ENCODE measurements at places on chromosomes 4 and X.

DNA sequence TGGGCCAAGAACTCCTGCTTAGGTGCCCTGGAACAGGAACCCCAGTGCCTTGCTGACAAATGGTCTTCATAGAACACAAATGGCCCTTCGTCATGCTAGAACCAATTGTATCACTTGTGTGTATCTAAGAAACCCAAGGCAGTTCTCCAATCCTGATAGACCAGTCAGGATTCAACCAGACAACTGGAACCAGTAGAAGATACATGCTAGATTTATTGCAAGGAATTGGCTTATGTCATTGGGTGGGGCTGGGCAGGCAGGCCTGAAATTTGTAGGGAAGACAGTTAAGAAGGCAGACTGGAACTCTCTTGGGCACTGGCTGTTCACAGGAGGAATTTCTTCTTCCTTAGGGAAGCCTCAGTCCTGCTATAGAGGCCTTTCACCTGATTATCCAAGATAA is 17.0 kb upstream of the TBL1X start:
- no peak for DNase-seq

GRCh38 chr4:123889507-123889906 is 492.9 kb downstream of the SPRY1 start:
- DNase-seq = no peak

GRCh38 chr4:54902976-54903375 is 222.4 kb downstream of the KDR start:
- no peak for DNase-seq

DNA sequence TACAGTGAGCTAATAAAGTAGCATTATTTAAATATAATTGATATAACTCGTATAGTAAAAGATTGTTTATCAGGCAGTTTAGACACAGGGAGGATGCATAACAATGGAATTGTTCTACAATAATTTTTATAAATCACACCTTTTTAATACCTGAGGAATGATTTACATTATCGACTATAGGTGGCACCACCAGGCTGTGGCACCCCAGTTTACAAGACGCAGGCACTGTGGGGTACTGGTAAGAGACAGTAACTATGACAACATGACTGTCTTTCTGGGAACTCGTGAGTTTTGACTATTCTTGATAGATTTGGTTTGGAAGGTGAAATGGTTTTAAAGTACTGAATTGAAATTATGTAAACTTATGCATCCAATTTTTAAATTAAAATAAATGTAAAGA is 27.1 kb upstream of the STBD1 start:
- no peak for DNase-seq

- DNase-seq = no peak
Measured at GRCh38 chr4:112888622-112889021, 160.8 kb upstream of the ANK2 start.

DNA sequence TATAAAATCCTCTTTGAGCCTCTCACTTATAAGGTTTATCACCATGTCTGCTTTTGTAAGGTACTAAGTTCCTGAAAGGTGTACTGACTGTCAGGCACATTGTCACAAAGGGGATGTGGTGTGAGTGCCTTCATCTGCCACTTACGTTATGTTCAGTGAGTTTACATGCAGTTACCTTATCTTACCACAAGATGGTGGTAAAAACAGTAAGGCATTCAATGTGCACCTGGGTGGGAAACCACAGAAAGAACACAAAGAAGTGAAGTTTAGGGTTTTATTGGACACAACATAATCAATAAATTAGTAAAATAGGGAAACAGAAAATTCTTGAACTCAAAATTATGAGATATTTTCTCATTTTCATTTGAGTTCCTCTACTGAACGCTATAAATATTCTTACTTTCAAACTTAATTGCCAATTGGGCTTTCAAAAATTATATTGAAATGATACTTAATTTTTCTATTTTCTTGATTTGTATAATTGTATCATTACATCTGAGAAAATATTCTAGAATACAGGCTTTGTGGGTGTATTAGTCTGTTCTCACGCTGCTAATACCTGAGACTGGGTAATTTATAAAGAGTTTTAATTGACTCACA is 650.8 kb downstream of the PCDH7 start:
- DNase-seq = no peak

DNA sequence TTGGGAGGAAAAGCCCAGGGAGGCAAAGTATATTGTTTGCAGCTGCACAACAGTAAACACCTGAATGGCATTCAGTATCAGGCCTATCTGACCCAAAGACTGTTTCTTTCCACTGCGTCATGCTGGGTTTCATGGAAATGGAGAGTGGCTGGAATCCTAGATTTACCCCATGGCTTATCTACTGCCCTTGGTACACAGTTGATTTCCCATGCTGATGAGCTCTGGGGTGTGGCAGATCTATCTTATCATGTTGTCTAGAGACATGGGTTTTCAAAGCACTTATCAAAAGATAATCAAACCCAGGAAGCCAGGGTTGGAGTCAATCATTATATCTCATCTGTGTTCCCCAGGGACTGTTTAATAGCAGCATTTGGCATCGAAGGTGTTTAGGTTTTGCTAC is 72.1 kb downstream of the CLNK start:
- DNase-seq = no peak

DNA sequence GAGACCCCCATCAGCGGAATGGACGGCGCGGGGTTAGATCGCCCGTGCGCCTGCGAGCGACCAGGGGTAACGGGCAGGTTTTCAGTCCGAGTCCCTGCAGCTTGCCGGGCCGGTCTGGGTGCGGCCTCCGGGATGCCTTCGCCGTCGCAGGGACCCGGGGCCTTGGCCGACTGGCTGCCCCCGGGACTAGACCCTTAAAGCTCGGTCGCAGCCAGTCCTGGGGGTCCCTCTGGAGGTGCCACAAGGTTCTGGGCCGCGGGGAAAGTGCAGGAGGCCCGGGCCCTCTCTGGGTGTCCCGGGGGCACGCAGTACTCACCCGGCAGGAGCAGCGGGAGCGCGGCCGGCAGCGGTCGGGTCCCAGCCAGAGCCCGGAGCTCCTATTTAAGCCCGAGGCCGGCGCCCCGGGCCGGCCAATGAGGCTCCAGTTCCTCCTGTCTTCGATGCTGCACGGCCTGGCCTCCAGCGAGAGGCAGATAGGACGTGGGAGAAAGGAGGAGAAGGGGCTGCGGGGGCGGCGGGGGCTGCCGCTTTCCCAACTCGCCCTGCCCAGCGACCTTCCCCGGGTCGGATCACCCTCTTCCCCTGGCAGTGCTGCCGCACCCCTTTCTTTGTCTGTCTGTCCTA is at the start of gene SPON2:
Gene SPON2, minus strand, starts transcription at position 356 of the 624 bp plus-strand sequence.
- no peak for DNase-seq

GRCh38 chrX:107146670-107147069 is 28.0 kb upstream of the RBM41 start:
- no peak for DNase-seq

GRCh38 chr4:175435381-175435783 is 376.7 kb downstream of the GPM6A start:
- DNase-seq = no peak

GRCh38 chr4:4216648-4217047 is 10.1 kb downstream of the OTOP1 start:
- no peak for DNase-seq
